ENCODE measurements at places on chromosomes 3 and 15.

DNA sequence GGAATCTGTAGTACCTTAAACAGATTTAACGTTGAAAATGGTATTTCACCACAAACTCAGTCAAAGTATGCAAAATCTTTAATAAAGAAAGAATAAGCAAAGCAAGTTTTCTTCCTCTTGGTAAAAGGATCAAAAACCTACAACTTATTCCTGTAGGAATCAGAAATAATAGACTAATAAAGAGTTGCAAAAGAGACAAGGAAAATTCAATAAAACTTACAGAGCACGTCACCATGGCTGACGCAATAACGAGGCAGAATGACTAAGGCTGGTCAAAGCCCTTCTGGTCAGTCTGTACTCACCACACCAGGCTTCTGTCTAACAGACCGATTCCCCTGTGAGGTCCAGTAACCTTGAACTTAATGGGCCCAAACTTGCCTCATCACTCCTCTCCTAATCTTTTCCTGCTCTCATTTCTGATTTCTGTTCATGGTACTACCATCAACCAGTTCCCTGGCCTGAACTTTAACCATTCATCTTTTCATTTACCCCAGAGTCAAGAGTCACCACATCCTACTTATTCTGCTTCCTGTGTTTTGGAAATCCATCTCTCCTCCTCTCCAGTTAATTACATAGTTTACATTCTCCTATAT is 5.0 kb downstream of the MASP1 start:
- no peak for DNase-seq

DNA sequence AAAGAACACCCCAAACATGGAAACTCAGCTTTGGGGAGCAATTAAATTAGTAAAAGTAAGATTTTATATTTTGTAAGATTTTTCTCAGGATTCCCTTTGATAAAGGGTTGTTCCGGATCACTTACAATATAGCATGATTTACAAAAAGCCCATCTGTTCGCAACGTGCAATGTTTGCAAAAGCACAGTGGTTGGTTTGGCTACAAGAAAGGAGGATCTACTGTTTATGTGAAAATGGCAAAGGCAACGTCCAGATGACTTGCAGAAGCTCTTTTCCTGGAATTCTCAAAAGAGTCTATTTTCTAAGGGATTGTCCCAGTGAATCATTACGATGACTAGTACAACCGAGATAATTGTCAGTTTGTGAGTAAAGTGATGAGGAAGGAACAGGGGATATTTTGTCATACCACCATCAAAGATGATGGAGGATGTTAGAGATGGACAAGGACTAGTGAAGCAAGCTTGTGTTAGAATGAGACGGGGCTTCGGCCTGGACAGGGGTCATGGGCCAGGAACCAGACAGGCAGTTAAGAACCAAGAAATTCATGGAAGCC is 71.6 kb downstream of the CRYGS start:
- DNase-seq, result no peak

DNA sequence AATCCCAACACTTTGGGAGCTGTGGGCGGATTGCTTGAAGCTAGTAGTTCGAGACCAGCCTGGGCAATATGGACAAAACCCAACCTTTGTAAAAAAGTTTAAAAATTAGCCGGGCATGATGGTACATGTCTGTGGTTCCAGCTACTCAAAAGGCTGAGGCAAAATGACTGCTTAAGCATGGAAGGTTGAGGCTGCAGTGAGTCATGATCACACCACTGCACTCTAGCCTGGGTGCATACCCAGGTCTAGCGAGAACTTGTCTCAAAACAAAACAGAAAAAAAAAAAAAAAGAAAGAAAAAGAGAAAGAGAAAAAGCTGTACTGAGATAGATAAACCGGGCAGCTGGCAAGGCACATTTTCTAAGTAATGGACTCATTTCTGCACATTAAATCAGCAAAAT is 10.6 kb downstream of the ARPP19 start:
- DNase-seq, result no peak

DNA sequence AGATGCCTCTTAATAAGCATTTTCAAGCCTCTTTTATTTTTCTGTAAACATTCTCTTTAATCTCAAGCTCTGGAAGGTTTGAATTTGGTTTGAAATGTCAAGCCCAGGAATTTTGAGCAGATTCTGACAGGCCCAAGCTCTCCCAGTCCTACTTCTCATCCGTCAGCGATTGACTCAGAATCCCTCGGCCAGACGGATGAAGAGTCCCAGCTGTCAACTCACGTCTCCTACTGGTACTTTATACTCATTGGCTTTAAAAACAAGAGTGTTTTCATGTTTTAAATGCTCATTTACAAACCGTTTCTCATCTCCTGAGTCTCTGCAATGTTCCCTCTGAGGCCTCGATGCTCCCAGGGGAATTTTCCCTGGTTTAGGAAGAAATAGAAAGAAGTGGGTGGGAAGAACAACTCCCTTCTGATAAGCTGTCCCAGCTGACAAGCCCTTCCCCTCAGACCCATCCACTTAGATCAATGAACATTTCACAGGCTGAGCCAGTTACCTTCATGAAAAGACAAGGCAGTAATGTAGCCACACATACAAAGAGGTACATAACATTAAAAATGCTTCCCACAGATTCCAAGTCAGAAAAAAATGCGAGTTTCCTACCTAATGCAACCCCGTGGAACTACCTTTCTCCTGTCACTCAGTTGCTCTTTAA is 478.2 kb upstream of the DPH6 start:
- DNase-seq, result no peak

DNA sequence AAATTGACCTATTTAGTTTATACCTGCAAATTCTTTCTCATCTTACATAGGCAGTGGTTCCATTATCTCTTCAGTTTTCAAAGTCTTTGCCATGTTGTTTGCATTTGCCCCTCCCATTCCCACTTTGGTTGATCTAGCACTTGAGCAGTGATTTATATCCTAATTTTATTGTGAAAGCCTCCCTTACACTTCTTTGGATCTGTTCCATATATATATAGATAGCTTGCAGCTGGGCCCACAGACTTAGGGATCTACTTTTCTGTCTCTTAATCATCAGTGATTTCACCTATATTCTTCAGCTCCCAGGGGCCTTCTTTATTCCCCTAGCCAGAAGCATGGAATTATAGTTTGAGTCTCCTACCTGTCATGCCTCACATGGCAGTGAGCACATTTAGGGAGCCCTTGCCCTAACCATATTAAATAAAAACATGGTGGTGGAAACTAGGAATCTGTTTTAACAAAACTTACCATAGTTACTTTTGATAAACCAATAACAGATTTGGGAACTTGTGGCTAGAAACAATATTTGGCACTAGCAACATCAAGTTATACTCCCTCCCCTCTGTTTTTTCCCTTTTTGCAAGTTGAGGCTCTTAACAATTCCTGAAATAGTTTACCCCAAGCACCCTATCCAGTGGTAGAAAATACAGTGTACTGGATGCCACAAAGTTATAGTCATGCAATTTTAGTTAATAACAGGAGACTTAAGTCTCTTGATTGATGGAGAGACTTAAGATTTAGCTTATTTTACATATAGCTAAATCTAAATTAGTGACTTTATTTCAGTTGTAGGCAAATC is 41.7 kb downstream of the ARIH1 start:
- DNase-seq, result no peak

GRCh38 chr15:68812597-68813431 is 7.9 kb downstream of the ANP32A start:
- DNase-seq, result no peak

- DNase-seq, result no peak
Measured at GRCh38 chr3:20173844-20174410, 12.1 kb downstream of the SGO1 start.

DNA sequence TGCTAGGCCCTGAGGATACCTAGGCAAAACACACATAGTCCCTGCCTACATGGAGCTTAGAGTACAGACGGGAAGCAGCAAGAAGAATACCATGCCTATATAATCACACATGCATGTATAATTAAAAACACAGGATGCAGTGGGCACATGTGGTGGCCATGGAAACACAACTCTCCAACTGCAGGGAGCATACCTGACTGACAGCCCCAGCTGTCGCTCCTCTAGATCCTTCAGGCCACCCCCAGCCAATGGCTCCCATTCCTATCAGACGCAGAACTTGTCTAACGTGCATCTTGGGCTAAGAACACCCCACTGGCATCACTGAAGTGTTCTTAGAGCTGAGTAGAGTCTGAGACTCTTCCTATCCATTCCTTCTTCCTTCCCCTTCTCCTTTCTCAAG is 125.5 kb upstream of the FRMD4B start:
- no peak for DNase-seq
